NCI-H1930 (cell line): ENCODE measurements at places on chromosomes 5 and 9.

- peak; percentile 87 for DNase-seq
Measured at GRCh38 chr5:176536902-176537553, at the start of gene RNF44. TSS of gene RNF44 (minus strand) at chr5:176537402. CDS start at chr5:176532472, 4,930 bp downstream.

- DNase-seq, result no peak
Measured at GRCh38 chr5:168553377-168554130, 24.4 kb downstream of the FBLL1 start.

DNA sequence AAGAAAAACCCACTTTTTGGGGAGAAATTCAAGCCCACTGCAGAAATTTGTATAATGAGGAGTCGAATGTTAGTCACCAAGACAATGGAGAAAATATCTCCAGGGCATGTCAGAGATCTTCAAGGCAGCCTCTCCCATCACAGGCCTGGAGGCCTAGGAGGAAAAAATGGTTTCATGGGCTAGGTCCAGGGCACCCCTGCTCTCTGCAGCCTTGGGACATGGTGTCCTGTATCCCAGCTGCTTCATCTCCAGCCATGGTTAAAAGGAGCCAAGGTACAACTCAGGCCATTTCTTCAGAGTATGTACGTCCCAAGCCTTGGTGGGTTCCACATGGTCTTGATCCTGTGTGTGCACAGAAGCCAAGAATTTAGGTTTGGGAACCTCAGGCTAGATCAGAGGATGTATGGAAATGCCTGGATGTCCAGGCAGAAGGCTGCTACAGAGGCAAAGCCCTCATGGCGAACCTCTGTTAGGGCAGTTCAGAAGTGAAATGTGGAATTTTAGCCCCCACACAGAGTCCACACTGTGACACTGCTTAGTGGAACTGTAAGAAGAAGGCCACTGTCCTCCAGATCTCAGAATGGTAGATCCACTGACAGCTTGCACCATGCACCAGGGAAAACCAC, 561.4 kb downstream of the ISL1 start:
- DNase-seq, result no peak

DNA sequence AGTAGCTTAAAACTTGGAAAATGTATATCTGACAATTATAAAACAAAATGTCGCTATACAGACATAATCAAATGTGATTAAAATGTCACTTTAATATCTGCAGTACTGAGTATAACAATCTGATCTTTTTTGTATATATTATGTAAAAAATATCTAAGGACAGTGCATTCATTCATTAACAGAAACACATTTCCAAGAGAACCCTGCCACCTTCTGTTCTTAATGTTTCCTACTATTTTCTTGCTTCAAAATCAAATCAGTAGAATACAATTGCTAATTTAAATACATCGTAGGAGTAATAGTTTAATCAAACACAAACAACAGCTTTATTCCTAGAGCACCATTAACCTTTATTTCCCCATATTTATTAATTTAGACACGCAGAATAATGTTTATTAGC, 142.6 kb upstream of the ST8SIA4 start:
- no peak for DNase-seq

GRCh38 chr5:139575751-139576150, 14.6 kb downstream of the UBE2D2 start:
- DNase-seq, result no peak

DNA sequence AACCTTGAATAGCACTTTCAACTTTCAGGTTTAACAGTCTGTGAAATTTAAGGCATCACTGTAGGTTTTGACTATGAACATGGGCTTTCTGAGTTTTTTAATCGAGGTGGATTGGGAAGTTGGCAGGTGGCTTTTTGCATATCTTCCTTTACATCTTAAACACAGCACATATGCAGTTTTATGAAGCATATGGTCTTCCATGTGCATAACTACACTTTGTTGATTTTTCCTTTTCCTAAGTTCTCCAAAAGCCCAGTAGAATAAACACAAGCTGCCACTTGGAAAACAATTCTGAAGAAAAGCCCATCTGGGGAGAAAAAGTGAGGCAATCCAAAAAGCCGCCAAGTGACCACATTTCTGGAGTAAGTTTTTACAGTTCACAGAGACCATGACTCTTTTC, 236.5 kb upstream of the IL12B start:
- DNase-seq, result no peak

DNA sequence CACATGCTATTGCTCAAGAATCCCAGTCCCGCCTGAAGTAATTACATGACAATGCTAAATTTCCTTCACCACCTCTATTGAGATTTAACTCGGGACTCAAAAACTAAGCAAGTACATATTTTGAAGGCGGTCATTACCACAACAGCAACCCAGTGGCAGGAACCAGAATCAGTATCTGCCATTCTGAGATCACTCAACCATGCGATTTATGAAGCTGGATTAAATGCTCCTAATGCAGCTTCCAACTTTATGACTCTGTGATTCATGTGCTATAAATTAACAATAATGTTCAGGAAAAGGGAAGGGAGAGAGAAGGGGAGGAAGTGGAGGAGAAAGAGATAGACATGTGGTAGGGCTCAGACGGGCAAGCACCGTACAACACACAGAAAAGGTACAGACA, 194.7 kb downstream of the DNAH5 start:
- DNase-seq, result no peak

- no peak for DNase-seq
Measured at GRCh38 chr5:96288845-96289185, 144.2 kb downstream of the PCSK1 start.

DNA sequence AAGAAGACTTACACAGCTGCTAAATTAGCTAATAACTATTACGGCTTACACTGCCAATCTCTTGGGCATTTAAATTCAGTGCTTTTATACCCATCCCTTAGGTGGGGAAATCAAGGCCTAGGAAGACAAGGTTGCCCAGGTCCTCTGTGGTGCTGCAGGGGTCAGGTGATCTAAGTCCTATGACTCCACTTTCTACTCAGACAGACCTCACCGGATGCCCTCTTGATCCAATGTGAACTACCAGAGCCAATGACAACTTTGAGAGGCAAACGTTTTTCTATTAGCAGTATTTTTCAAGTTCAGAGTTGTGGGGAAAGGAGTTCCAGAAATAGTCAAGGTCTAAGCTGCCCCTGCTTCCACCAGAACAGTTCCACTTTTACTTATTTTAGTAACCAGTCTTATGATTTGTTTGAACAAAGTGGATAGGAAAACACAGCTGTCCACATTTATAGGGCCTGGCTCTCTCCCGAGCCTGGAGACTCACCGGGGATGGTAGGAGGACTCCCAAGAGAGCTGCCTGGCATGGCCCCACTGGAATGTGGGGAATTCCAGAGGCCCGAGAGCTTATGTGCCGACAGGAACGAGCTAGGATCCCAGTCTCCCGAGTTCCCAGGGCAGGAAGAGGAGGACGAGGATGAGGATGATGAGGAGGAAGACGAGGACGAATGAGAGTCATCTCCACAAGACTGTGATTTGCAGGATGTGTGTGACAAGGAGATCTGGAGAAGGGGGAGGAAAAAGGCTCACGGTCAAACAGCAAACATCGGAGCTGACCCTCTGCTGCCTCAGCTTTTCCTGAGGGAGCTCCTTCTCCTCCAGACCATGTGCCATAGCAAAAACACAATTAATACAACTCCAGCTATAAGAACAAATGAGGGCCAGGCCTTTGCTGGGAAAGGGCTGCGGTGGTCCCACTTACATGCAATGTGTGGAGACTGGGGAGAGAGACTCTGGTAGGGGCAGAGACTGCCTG, 16.7 kb downstream of the FAM193B start:
- DNase-seq, result no peak

DNA sequence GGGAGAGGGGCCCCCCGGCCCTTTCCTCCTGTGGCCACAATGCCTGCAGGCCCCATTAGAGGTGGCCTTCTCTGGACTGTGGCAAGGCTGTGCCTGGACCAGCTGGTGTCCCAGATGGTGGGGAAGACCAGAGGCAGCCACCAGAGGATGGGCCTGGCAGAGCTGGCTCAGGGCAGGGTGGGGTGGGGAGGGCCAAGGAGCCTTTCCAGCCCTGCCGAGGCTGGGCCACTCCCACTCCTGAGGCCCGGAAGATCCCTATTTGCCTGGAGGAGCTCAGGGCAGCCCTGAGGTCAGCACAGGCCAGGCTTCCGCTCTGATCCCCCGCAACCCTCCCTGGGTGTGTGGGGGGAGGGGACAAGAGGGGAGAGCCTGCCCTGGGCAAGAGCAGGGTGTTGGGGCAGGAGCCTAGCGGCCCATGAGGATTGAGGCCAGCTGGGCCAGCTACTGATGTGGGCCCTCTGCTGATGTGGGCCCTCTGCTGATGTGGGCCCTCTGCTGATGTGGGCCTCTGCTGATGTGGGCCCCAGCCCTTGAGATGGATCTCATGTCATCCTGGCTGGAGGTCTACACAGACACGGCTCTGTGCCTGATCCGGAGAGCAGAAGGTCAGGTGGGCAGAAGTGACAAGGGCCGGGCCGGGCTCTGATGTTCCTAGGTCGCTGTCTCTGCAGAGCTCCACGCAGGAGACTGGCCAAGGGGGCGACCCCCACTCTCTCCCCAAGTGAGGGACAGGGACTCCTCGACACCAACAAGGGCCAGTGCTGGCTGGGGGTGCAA, 6.0 kb downstream of the MRPS2 start:
- no peak for DNase-seq

DNA sequence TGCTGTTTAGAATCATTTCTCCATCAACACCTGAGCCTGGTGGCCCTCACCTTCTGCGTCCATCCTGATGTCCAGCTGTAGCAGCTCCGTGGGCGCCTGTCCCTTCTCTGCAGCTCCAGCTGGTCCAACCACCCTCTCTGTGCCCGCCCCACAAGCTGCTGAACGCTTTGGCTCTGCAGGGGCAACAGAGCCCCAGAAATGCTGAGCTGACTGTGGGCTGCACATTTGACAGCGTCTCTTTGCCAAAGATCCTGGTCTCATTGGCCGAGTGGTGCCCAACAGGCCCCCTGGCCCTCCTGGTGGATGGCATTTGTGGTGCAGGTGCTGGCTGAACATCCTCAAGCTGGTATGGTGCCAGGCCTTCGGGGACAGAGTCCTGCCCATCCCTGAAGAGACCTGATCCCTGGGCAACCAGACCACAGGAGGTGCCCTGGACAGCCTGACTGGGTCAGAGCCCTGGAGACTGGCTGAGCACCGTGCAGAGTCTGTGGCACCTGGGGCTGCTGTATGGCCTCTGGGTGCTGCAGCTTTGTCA, 25.3 kb upstream of the CEP72 start:
- DNase-seq, result no peak

- DNase-seq, result no peak
Measured at GRCh38 chr9:137955224-137955570, 77.6 kb downstream of the CACNA1B start.

- no peak for DNase-seq
Measured at GRCh38 chr9:87276851-87277261, 220.8 kb upstream of the DAPK1 start.

GRCh38 chr9:14466828-14467227, 152.9 kb upstream of the NFIB start:
- DNase-seq, result no peak

DNA sequence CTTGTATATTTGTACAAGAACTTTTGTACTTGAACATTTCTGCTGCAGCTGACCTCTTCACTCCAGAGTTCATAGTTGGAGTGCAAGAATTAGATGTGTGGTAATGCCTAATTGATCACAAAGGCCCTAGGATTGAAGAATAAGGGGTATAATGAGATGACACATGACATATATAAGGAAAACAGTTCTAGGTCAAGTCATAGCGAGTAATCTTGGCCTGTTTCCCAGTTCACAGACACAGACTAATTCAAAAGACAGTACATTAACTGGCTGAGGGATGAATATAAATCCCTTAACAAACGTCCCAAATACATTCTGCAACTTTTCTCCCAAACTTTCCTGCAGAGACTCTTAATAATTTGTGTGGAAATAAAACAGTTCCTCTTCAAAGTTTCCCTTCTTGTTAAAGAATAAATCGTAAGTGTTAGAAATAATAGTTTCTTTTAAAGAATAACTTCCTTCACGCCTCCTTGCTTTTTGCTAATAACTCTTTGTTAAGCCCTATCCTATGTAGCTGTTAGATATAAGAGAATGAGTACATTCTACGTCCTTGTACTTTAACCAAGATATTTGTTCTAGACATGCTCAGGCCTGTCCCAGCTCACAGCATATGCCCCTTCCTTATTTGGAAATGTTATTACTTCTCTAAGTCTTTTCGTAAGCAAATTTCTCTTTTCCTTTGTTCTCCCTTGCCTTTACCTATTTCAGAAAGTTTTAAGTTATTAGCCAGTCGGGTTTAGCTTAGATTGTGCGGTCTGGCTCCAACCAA, 556.4 kb upstream of the CTNND2 start:
- DNase-seq, result no peak

DNA sequence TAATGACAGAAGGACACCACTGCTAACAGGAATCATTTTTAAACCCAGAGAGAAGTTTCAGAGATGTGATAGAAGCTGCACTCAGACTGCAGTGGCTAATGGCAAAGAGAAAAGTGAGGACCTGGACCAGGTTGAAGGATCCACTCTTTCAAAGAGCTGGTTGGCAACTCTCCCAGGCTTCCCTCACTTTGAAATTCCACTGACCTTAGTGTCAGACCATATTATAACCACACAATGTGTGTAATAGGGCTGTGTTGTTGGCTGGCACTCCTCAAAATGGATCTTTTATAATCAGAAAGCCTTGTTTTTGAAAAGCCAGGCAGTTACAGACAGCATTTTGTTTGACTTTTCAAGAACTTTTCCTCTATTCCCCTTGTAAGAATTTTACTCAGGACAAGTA, 280.7 kb downstream of the PRELID2 start:
- DNase-seq, result no peak

- no peak for DNase-seq
Measured at GRCh38 chr5:133658327-133658726, 46.0 kb upstream of the FSTL4 start.

DNA sequence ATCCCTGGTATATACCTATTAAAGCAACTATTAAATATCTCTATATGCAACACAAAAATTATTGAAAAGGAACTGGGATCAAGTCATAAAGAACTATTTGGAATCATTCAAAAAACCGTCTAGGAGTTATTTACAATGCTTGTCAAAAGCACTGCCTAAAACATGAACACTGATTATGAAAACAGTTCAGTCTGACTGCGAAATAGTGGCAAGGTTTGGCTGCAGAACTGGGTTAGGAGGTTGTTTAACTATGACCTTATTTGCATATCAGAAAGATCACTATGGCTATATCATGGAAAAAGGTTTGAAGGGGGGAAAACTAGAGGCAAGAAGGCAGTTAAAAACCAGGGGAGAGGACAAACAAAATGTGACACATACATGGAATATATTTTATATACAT, 12.0 kb downstream of the FBXW2 start:
- DNase-seq, result no peak

DNA sequence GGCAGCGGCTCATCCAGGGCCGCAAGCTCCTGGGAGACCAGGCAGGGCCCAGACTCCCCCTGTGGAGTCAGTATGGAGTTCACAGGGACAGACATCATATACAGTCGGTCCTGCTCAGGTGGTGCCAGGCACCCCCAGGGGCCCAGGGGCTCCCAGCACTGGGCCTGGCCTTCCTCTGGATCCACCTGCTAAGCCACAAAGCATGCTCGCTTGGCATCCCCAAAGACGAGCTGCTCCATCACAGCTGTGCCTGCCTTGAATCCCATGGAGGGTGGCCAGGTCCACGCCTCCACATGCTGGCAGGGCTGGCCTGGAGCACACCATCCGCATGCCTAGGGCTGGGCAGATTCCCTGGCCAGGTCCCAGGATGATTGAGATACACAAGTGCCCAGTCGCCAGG, 4.6 kb downstream of the BICD2 start:
- DNase-seq, result no peak
